ENCODE measurements at places on chromosomes 1 and 21.

DNA sequence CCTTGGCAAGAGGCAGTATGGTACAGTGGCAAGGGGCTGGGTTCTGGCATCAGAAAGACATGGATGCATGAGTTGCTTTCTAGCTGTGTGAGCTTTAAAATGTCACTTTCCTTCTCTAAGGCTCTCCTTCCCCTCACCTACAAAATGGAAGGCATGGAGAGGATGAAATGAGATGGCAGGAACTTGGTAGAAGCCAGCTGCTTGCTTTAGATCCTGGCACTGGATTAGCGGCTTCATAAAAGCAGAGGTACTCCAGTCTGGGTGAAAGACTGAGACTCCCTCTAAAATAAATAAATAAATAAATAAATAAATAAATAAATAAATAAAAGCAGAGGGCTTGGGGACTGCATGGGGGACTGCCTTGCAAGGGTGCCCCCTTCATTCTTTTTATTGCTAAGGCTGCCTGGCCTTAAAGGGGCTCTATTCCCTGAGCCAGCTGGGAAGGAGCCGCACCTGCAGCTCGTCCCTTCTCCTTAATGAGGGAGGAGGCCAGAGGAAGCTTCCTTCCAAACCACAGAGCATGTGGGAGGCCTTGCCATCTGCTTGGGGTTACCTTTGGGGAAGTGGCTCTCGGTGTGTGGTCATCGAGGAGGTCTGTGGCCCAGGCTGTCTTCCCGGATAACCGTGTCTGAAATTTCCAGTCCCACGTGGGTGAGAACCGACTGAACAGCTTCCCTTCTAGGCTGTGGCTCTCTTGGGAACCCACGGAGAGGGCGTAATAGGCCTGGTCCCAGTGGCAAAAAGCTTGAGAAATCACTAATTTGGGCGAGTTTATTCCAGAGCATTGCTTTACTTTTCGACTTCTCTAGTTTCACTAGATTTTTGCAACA is 2.0 kb upstream of the ATP13A2 start:
- DNase-seq: no peak

DNA sequence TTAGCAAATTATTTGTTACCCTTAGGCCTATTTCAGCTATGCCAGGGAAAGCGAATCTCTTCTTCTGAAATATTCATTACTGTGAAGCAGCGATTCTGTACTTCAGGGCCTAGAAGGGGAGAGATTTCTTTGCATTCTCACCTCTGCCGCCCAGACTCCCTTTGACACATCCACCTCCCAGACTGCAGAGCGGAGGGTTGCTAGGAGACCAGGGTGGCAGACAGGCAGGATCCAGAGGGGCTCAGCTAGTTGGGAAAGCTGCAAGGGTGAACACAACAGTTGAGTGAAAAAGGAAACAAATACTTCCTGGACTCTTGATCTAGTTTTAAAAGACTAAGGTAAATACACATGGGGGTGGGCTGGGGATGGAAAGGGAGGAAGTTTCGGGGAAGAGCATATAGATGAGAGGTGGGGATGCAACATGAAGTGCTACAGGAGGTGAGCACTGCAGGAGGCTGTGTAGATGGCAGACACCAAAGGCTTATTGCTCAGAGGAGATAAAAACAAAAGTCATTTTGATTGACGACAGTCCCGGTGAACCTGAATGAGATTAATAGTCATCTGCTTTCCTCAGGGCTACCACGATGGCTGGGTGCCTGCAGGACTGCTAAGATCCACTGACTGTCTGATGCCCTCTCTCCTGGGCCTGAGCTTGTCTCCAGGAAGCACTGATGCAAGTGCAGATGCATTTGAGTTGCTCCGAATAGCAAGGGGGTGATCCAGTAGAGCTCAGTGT is 26.4 kb upstream of the RAB3GAP2 start:
- DNase-seq: no peak

DNA sequence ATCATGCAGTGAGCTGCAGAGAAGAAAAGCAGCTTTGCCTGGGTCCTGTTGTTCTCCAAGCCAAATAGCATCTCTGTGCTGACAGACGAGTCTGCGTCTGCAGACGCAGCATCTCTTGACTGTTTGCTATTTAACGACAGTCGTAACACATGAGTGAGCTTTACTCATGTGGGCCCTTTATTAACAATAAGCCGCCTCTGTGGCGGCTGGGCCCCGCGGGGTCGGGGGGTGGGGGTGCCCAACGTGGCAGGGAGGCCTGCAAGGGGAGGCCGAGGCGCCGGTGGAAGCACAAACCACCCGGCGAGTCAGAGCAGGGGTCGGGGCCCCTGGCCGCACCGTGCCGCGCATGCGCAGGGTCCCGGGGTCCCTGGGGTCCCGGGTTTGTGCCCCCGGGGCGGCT is 435.1 kb downstream of the KIF26B start:
- DNase-seq: no peak

GRCh38 chr1:164718821-164719220 is 159.8 kb downstream of the PBX1 start:
- no peak for DNase-seq

- no peak for DNase-seq
Measured at GRCh38 chr1:208225954-208226937, 17.9 kb downstream of the PLXNA2 start.

DNA sequence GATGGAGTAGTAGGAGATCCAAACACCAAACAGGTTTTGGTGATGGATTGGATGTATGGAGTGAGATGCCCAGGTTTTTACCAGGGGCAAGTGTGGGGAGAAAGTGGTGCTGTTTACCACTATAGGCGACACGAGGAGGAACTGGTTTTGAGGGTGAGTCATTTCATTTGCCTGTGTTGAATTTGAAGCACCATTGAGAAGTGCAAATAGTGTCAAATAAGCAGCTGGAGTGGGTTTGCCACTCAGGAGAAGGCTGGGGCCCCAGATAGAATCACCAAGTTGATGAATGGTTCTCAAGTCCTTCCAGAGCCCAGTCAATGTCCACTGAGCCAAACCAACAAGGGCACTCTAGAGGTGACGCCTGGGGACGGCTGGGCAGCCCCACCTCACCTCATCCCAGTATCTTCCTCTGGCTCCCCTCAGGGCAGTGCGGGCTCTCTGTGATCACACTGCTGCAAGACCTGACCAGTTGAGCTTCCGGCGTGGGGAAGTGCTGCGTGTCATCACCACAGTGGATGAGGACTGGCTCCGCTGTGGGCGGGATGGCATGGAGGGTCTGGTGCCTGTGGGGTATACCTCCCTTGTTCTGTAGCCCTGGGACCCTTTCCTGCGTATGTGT is 9.4 kb downstream of the RUSC1 start:
- no peak for DNase-seq

DNA sequence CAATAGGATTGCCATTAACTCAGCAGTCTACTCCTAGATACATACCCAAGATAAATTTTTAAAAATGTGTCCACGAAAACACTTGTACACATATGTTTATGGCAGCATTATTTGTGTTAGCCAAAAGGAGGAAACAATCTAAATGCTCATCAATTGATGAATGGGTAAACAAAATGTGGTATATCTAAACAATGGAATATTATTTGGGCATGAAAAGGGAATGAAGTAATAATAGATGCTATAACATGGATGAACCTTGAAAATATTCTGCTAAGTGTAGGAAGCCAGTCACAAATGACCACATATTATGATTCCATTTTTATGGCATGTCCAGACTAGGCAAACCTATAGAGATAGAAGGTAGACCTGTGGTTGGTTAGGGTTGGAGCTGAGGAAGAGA is 34.3 kb downstream of the CFHR5 start:
- no peak for DNase-seq

DNA sequence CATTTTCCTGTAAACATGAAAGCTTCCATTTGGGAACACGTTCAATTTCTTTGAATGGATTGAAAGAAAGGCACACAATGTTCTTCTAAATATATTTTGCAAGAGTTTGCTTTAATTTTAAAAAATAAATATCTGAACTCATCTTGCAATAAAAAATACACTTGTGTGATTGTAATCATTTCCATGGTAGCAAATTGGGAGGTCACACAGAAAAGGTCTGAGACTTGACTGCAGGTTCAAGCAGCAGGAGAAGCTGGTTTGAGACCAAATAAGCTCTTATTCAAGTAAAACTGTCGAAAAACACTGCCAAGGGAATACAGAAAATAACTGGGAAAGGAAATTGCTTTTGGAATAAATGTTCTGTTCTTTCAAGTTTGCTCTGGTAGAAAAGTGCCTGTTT is 498.9 kb downstream of the ADGRL2 start:
- no peak for DNase-seq

DNA sequence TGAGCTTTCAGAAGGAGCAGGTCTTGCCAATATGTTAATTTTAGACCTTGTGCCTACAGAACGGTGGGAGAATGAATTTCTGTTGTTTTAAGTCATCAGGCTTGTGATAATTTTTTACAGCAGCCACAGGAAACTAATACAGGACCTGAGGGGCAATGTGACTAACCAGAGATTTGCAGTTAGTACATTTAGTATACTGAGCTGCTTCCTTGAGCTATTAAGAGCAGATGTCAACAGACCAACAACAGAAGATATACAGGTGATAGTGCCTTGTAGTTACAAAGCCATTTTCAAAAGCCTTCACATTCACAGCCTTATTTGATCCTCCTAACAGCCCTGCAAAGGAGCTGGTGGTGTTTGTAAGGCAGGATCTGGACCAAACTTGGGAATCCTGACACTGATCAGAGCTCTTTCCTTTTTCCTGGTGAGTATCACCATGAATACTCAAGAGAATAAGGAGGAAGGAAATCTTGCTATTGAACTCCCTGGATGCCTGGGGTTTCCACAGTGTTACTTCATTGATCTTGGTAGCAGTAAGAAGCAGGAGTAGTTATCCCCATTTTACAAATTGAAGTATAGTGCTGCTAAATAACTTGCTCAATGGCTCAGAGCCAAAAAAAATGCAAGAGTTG is 4.7 kb upstream of the SLAMF1 start:
- DNase-seq: no peak

- no peak for DNase-seq
Measured at GRCh38 chr1:48127735-48128685, 94.5 kb upstream of the SLC5A9 start.

DNA sequence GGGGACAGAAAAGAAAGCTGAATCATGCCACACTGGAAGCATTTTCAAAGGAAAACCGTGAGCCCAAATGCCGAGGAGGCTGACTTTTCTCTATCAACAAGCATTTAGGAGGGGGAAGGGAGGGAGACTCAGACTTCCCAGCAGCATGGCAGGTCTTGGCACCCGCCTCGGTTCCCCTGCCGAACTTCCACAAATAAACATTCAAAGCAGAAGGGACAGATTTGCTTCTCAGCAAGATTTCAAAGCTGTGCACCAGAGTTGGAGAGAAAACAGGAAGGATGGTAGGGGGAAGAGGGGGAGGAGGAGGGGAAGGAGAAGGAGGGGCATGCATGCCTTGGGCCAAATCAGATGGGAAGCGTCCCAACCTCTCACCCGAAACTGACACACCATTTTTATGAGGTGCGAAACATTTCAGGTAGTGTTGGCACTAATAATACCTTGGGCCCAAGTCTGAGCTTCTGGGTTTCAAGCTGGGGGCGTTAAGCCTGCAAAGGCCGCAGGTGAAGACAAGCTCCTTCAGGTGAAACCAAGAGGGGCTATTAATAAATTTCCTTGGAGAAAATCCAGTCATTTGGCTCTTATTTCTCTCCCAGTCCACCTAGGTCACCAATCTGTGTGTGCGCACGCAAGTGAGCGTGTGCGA is 26.4 kb downstream of the ABCA4 start:
- no peak for DNase-seq

GRCh38 chr1:110060034-110060661 is 10.3 kb downstream of the ALX3 start:
- DNase-seq: peak; percentile 77

- no peak for DNase-seq
Measured at GRCh38 chr1:117760069-117760468, 154.2 kb downstream of the TENT5C start.

DNA sequence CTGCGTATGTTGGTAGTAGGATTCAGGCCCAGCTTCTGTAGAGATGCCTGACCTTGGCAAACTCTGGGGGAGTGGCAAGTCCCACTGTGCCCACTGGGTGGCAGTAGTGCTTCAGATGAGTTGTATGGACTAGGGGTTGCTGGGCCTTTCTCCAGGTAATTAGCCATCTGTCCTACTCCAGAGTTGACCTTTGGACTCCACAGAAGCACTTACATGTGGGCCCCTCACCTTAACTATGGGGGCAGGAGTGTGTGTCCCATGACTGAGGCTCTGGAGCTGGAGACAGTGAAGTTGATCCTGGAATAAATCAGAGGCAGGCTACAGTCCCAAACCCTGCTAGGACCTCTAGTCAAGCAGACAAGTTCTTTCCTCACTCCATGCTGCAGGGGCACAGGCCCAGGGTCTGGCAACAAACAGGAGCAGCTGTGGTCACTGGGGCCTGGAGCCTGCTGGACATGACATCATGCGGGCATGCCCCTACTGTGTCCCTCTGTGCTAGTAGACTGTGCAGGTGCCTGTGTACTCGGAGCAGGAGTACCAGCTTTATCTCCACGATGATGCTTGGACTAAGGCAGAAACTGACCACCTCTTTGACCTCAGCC is 4.6 kb downstream of the DMAP1 start:
- peak; percentile 82 for DNase-seq

- DNase-seq: no peak
Measured at GRCh38 chr1:41847733-41848132, 71.0 kb downstream of the HIVEP3 start.

DNA sequence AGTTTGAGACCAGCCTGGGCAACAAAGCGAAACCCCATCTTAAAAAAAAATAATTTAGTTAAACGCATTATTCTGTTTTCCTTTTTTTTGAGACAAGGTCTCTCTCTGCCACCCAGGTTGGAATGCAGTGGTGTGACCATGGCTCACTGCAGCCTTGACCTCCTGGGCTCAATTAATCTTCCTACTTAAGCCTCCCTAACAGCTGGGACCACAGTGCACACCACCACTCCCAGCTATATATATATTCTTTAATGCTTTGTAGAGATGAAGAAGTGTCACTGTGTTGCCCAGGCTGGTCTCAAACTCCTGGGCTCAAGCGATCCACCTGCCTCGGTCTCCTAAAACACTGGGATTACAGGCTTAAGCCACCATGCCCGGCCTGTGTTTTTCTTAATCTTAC is 7.7 kb upstream of the KLF17 start:
- DNase-seq: no peak

- no peak for DNase-seq
Measured at GRCh38 chr1:238951809-238952208, 434.6 kb upstream of the CHRM3 start.

DNA sequence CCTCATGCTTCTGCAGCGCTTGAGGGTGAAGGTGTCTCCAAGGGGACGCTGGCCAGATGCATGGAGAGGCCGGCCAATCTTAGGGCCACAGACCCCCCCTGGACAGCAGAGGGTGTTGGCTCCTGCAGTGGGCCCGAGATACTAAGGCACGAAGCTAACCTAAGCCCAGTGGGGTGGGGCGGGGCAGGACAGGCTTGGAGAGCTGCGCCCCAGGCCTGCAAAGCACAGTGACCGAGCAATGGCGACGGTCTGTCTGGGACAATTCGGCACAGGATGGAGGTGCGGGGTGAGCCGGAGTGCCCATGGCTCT is 1.3 kb downstream of the FNDC10 start:
- DNase-seq: no peak

DNA sequence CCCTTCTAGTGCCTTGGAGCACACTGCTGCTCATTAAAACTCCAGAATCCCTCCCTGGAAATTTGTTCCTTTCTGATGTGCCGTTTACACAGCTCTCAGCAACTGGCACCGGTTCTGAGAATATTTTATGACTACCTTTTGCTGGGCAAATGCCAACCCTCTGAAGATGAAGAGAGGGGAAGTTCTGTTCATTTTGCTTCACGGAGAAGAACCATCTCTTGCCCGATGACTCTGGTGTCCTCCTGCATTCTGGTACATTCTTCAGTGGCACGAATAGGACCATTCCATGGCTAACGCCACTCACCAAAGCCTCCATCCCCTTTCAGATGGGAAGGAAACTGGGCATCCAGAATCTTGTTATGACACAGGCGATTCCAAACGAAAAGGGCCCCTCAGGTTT is 96.2 kb upstream of the SIM2 start:
- no peak for DNase-seq

- no peak for DNase-seq
Measured at GRCh38 chr21:34857122-34857713, 188.4 kb downstream of the CLIC6 start.
